ENCODE measurements at places on chromosomes 4 and X.

DNA sequence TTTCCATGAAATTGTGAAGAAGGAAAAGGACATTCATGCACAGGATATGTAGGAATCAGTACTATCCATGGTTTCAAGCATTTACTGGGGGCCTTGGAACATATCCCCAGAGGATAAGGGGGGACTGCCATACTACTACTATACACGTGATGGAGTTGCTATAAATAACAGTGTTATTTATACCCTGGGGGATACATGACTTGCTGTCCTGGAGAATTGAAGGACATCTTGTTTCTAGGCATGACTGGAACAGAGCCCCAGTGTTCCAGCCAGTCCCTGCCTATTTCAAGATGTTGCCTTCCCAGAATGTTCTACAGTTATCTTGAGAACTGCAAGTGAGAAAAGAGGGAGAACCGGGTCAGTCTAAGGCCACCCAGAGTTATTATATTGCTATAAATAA lies 39.6 kb upstream of the ZNF81 start:
- DNase-seq, result no peak

- DNase-seq, result no peak
Observed at GRCh38 chr4:111398906-111399330, 746.3 kb upstream of the FAM241A start.

GRCh38 chr4:93031431-93032098 lies 727.8 kb downstream of the GRID2 start:
- DNase-seq, result no peak

GRCh38 chr4:145535202-145535601 lies 53.5 kb downstream of the SMAD1 start:
- DNase-seq, result no peak

GRCh38 chrX:133185938-133186337 lies 32.2 kb downstream of the TFDP3 start:
- no peak for DNase-seq

- no peak for DNase-seq
Observed at GRCh38 chrX:139882299-139882698, 50.6 kb downstream of the ATP11C start.

GRCh38 chr4:6123116-6123515 lies 77.2 kb downstream of the JAKMIP1 start:
- no peak for DNase-seq

DNA sequence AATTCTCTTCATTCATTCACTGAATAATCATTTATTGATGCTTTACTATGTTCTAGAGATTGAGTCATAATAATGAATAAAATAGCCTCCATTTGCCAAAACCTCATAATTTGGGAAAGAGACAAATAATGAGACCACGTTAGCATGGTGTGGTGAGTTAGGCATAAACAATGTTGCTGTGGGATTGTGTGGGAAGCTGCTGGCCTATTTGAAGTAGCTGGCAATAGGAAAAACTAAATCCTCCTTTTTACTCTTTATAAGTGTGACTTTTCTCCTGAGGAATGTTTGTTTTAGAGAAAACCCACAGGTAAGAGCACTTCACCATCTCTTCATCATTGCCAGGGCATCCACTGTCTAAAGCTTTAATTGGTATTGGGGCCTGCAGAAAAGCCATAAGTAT lies 95.3 kb downstream of the AREG start:
- DNase-seq, result no peak

GRCh38 chrX:119375561-119375960 lies 23.6 kb upstream of the SLC25A43 start:
- no peak for DNase-seq

GRCh38 chr4:142312391-142312790 lies 533.7 kb downstream of the INPP4B start:
- DNase-seq, result no peak

DNA sequence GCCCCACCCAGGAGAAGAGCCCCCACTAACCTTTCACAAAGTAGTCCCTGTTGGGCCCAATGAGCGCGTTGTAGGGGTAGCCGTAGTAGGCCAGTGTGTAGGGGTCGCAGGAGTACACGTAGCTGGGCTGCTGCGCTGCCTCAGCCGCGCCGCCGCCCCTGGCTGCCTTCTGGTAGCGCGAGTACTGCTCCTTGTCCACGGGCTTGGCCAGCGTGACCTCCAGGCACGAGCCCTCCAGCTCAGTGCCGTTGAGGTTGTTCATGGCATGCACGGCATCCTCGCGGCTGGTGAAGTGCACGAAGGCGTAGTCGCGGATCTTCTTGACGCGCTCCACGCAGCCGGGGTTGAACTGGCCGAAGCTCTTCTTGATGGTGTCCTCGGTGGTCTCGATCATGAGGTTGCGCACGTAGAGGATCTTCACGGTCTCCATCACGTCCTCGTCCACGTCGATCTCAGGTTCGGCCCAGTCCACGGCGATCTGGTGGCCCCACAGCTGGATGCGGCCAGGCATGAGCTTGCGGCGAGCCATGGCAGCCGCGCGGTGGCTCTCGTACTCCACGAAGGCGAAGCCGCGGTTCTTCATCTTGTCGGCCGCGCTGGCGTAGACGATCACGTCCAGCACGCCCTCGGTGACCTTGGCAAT lies 102.7 kb downstream of the CHRNA9 start:
- no peak for DNase-seq

DNA sequence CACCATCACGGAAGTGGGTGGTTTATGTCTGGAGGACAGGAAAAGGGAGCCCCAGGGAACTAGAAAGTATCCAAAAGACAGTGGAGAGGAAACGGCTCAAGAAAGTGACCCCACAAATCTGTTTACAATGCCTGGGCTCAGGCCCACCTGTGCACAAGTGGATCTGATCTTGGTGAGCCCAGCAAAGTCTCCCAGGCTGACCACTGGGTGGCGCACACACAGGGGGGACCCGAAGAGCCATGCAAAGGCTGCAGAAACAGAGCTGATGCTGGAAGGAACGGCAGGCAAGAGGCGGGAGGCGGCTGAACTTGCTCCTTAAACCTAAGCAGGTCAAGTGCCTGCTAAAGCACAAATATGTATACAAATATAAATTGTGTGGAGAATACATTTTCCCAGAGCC lies 9.6 kb downstream of the HAUS7 start:
- DNase-seq, result peak; percentile 39

GRCh38 chr4:137039370-137039769 lies 492.9 kb downstream of the PCDH18 start:
- no peak for DNase-seq

DNA sequence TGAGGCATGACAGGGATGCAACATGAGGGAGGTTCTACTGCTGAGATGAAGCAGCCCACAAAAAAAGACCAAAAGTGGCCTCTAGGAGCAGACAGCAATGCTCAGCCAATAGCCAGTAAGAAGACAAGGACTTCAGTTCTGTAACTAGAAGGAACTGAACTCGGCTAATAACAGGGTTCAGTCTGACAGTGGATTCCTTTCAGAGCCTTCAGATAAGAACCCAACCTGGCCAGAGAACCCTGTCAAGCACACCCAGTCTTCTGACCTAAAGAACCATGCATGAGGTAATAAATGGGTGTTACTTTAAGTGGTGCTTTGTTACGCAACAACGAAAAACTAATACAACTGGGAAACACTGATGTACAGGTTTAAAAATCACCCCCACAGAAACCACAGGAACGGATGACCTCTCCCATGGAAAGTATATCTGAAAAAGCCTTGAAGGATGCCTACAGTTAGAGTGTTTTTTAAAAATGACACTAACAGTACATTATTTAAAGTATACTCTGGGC lies 94.6 kb downstream of the PAPSS1 start:
- no peak for DNase-seq

GRCh38 chr4:5865896-5866599 lies 26.8 kb downstream of the CRMP1 start:
- DNase-seq, result no peak

DNA sequence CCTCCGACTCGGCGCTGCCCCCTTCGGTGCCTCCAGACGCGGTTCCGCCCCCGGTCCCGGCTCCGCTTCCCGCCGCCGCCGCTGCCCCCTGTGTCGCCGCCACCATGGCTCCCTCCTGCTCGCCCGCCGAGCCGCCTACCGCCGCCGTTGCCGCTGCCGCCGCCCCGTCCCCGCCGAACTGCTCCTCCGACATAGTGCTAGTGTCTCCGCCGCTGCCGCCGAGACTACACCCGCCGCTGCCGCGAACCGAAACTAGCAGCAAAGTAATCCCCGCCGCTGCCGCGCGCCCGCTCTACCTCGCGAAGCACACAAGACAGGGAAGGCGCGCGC lies 340 bp downstream of the HNRNPD start:
- DNase-seq, result no peak

DNA sequence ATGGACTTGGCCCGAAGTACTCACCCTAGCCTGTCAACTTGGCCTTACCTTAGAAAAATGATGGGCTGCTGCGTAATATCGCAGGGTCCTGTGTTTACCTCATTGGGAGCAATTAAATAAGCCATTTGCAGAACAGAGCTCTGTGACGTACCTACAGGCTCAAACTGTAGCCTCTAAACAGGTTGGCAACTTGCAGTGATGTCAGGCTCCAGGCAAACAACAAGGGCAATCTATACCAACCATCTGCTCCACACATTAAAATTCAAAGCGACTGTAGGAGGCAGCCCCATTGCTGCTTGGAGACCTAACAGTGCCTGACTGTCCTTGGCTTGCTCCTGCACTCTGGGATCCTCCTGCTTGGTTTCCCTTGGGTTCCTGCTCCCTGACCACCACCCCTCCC lies 17.2 kb downstream of the VGLL1 start:
- DNase-seq, result no peak

DNA sequence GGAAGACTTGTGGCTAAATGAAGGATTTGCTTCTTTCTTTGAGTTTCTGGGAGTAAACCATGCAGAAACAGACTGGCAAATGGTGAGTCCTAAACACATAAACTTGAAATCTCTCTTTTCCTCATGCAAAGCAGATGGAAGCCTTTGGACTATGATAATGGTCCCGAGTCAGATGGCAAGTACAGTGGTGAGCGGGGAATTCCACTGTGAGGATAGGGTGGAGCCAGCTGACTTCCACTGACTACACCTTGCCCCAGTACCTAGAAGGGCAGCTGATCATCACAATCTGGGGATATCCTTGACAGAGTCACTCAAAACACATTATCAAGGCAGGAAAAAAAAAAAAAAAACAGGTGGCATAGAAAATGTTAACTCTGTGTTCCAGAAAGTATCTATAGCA lies 34.3 kb downstream of the ENPEP start:
- DNase-seq, result no peak

DNA sequence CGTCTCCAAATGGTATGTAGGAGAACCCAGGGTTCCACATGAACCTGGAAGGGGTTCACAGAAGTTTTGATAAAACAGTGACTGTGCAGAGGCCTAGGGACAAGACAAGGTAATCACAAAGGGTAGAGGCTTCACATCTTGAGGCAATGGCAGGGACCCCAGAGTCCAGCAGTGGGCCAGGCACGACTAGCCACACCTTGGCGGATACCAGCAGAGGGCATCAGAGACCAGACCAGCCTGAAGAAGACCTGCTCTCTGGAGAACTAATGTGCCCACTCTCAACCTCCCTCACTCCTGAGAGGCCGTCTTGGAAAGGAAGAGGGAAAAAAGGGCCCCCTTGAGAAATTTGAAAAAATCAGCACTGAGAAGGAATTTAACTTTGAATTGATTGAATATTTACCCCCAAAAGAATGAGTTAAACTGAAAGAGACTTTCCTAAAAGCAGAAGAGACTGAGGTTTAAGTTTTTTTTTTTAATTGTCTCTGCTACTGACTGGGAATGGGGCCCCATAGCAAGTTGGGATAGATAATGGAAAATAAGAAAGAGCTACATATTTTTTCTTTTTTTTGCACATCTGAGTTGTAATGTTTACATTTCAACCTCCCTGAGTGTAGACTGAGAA lies 243.8 kb upstream of the JADE1 start:
- DNase-seq, result no peak

DNA sequence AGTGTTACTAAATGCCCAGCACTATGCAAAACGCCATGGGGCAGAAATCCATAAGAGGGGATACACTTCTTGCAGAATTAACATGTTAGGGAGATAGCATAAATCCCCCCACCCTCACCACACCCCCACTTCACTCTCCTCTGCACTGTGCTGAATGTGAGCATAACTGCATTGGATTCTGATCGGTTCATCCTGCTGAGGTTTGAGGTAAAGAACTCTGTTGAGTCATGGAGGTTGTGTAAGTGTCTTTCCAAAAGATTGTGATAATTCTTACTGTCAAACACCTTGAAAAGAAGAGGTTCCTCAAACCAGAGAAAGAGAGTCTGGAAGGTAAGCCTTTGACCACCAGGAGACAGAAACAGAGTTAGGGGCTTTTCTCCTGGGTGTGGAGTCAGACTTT lies 43.6 kb downstream of the RBM47 start:
- DNase-seq, result no peak

GRCh38 chr4:68148800-68149685 lies 19.4 kb upstream of the TMPRSS11F start:
- DNase-seq, result no peak

GRCh38 chr4:4416981-4417380 lies 30.1 kb downstream of the NSG1 start:
- DNase-seq, result no peak

- DNase-seq, result no peak
Observed at GRCh38 chrX:20481632-20482031, 214.9 kb upstream of the RPS6KA3 start.

DNA sequence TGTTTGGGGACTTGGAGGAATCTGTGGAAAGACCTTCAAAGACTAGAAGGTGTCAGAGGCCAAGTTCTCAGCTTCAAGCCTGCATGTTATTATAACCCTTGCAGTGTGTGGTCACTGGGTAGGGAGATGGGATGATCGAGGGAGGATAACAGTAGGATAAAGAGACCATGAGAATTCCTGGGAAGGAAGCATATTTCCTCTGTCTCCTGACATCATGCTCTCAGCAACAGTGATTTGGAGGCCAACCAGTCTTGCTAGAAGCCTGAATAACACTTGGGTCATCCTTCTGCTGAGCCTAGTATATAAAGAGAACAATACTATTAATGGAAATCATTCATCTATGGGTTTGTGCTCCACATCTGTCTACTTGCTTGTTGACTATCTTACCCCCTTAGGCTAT lies 40.9 kb upstream of the ANXA3 start:
- DNase-seq, result no peak

DNA sequence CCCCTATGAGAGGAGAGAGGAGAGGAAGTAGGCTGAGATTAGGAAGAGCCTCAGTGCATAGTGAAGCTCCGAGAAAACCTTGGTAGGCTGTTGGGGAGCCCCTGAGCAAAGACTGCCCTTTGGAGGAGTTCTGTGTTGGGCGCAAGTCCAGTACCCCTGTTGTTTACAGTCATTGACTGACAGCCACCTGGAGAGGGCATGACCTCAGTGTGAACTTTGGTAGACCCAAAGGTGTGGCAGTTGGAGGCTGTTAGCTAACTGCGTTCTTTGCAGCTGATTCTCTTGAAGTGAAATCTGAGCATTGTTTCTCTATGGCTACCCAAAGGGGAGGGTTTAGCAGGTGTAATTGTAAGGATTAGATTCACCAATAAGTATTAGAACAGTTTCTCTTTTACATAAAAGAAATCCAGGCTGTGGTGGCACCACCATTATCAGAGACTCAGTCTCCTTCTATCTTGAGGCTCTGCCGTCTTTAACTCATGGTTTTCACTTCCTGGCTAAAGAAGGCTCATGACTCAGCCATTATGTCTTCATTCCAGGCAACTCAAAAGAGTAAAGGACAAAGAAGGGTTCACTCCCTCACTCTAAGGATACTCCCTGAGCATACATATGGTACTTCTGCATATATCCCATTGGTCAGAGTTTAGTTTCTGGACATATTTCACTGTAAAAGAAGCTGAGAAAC lies 33.4 kb downstream of the ANXA3 start:
- no peak for DNase-seq

Data from CD4-positive, alpha-beta T cell treated with Interleukin-6 at 100 ng/mL for 8 hours (primary cell).